Activated CD8-positive, alpha-beta T cell treated with anti-CD3 and anti-CD28 coated beads, Interleukin-2, amount 10 ng/mL, durations not matched to agents 7 days and 5 days (primary cell): ENCODE measurements at places on chromosomes 12 and 14. TPM values are rescaled to one million over a fixed set of nuclear protein-coding genes. Genes with fewer than 3 reads are reported as not detected.
A peak's percentile ranks its signal among the peaks of the same experiment; 100 is the strongest.

The GSKIP gene
- total RNA-seq = 20.3 TPM

The LRP1-AS gene
- total RNA-seq = not detected

The AKAP3 gene
- total RNA-seq = 2.8 TPM

DNA sequence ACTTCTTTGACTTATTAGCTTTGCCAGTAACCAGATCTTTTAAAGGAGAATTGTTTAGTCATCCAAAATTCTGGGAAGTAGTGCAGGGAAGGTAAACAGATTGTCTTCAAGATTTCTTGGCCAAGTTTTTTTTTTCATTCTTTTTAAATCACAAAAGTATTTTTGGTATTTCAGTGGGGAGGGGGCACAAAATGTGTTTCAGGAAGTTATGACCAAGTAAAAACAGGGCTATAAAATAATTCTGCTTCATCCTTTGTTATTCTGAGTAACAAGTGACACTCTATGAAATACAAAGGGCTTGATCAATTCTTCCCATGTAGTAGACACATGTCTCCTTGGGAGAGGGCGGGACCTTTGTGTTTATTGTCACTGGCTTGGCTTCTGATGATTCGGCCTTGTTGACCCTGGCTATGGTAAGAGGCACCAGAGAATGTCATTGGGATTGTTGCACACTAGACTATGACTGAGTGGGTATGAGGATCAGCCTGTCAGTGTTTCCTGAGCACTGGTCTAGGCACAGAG is 55.4 kb downstream of the SUSD6 start:
- peaks cover 65% of the 10 kb centered on the region for H3K36me3 ChIP-seq
- DNase-seq = no peak
- H3K27me3 ChIP-seq = no peaks in the 10 kb centered on the region

DNA sequence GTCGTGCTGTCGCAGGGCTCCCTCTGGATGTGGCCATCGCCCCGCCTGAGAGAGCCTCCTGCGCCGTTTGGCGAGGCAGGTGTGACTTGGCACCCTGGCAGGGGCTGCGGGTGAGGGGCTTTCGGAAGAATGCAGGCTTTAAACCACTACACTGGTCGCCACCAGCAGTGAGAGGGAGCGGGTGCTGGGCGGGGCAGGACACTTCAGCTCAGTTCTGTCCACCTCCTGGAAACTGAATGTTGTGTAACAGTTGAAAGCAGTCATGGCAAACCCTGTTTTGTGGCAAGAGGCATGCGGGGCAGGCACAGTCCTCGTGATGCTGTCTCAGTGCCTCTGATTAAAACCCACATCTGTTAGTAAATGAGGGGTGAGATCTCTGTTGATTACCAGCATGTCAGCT is 55.9 kb downstream of the AACS start:
- no peak overlapping the region for H3K4me3 ChIP-seq
- H3K4me1 ChIP-seq = no peaks in the 10 kb centered on the region
- no peak overlapping the region for H3K27ac ChIP-seq
- DNase-seq = no peak

DNA sequence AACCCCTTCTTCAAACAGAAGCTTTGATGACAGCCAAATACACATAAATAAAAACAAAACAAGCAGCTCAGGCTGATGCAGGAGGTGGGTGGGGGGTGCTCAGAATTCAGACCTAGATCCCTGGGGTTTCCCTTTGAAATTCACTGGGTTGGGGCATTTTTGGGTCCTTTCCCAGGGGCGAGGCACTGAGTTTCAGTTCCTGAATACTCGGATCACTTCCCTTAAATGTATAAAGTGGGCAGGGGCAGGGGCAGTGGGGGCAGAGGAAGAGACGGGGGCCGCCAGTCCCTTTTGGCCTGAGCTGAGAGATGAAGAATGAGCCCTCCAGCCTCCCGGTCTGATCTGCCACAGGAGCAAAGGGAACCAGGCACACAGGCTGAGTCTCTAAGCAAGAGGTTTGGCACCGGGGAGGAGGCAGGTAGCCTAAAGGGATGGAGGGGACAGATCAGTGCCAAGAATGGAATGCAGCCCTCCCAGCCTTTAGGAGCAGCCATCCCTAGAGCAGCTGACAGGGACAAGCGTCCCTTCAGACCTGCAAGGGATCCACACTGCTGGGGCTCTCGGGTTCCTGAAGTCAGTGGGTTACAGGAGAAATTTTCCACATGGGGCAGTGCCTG is 20.3 kb downstream of the KDM2B start:
- H3K4me1 ChIP-seq = peaks cover 17% of the 10 kb centered on the region
- no peaks in the 10 kb centered on the region for H3K27me3 ChIP-seq
- no peak overlapping the region for H3K4me3 ChIP-seq

- H3K4me1 ChIP-seq = peaks cover 36% of the 10 kb centered on the region
- no peaks in the 10 kb centered on the region for H3K27me3 ChIP-seq
- no peak overlapping the region for H3K27ac ChIP-seq
- no peak overlapping the region for H3K4me3 ChIP-seq
Observed at GRCh38 chr12:120895532-120895931, 8.6 kb downstream of the SPPL3 start.

DNA sequence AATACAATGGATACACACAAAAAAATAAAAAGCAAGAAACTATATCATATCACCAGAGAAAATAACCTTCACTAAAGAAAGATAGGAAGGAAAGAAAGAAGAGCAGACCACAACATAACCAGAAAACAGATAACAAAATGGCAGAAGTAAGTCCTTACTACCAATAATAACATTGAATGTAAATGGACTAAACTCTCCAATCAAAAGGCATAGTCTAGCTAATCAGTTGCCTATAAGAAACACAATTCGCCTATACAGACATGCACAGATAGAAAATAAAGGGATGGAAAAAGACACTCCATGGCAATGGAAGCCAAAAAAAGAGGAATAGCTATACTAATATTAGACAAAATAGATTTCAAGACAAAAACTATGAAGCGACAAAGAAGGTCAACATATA is 8.9 kb upstream of the TAS2R30 start:
- H3K4me1 ChIP-seq = no peaks in the 10 kb centered on the region
- no peak for DNase-seq
- H3K36me3 ChIP-seq = peaks cover 48% of the 10 kb centered on the region
- no peak overlapping the region for H3K4me3 ChIP-seq
- no peak overlapping the region for H3K27ac ChIP-seq

- DNase-seq = peak; percentile 83
- no peaks in the 10 kb centered on the region for H3K27me3 ChIP-seq
- peaks cover 27% of the 10 kb centered on the region for H3K36me3 ChIP-seq
- H3K4me3 ChIP-seq = peak overlapping the region; percentile 95
- peaks cover 57% of the 10 kb centered on the region for H3K4me1 ChIP-seq
- peak overlapping the region; percentile 94 for H3K27ac ChIP-seq
Observed at GRCh38 chr14:73785834-73786635, 65.6 kb upstream of the PTGR2 start.

DNA sequence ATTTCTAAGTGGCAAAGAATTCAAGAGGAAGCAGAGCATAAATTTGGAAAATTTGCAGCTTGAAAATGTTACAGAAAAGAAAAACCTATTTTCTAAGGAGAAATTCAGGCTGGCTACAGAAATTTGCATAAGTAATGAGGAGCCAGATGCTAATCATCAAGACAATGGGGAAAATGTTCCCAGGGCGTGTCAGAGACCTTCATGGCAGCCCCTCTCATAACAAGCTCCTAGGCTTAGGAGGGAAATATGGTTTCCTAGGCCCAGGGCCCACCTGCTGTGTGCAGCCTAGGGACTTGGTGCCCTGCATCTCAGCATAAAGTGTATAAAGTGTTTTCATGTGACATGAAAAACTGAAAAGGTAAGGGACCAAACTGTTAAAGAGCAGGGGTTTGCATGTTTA is 1796.3 kb upstream of the FLRT2 start:
- no peak overlapping the region for H3K4me3 ChIP-seq
- H3K27ac ChIP-seq = no peak overlapping the region
- no peaks in the 10 kb centered on the region for H3K27me3 ChIP-seq
- no peak for DNase-seq
- no peaks in the 10 kb centered on the region for H3K4me1 ChIP-seq

DNA sequence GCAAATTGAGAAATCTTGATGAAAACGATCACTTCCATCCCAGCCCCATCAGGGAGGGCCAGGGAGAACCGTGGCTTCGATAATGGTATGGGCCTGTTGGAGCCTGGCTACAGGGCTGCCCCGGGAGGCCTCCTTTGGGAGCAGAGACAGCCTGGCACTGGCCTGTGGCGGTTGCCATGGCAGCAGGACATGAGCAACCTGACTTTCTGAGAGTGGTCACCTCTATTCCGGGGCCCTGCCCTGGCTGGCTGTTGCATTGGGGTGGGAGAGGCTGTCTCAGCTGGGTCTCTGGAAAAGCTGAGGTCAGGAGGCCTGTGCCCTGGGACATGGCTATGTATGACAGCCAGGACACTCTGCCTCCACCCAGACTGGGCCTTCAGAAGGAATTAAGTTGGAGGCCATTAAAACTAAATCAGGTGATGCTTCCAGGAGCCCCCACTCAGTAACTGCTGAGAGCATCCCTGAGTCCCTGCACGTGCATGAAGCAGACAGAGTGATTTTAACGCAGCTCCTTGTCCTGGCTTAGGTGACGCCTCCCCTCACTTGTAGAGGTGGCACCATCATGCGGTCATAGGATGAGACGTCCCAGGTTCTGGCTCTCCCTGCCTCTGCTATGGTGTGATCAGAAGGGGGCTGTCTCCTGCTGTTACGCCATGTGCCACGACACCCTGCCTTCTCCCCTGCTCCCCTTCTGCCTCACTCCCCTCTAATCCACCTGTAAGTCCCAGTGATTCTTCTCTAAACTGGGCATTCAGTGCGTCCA is 126.3 kb downstream of the SLC25A47 start:
- no peaks in the 10 kb centered on the region for H3K27me3 ChIP-seq
- DNase-seq = no peak
- H3K36me3 ChIP-seq = no peaks in the 10 kb centered on the region
- no peak overlapping the region for H3K4me3 ChIP-seq
- H3K27ac ChIP-seq = no peak overlapping the region
- peaks cover 6% of the 10 kb centered on the region for H3K4me1 ChIP-seq

DNA sequence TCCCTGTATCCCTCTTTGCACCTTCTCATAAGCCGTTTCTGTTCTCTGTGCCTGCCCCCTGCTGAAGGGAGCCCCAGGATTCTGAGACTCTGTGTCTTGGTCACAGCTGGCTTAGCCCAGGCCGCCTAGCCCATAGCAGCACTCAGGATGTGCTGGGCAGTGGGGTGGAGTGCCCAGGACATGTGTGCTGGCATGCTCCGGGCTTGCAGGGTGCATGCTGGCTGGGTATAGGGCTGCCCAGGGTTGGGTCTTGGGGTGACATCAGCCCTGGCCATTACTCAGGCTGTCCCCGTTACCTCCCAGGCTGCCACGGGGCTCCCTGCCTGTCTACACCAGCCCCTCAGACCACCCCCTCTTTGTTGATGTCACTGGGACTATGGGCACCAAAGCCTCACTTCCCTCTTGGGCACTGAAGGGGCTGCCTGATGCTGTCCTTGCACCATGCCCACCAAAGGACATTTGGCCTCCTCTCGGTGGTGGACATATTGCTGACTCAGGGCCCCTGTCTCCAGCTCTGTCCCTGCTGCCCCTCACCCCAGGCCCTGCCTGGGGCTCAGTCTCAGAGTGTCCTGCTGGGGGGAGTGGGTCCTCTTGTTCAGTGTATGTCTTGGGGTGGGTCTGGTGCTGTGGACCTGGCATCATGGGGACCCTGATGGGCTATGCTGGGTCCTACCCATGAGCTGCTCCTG is 2.4 kb downstream of the CEP170B start:
- H3K27ac ChIP-seq = no peak overlapping the region
- no peak for DNase-seq
- H3K4me3 ChIP-seq = no peak overlapping the region
- H3K36me3 ChIP-seq = no peaks in the 10 kb centered on the region

DNA sequence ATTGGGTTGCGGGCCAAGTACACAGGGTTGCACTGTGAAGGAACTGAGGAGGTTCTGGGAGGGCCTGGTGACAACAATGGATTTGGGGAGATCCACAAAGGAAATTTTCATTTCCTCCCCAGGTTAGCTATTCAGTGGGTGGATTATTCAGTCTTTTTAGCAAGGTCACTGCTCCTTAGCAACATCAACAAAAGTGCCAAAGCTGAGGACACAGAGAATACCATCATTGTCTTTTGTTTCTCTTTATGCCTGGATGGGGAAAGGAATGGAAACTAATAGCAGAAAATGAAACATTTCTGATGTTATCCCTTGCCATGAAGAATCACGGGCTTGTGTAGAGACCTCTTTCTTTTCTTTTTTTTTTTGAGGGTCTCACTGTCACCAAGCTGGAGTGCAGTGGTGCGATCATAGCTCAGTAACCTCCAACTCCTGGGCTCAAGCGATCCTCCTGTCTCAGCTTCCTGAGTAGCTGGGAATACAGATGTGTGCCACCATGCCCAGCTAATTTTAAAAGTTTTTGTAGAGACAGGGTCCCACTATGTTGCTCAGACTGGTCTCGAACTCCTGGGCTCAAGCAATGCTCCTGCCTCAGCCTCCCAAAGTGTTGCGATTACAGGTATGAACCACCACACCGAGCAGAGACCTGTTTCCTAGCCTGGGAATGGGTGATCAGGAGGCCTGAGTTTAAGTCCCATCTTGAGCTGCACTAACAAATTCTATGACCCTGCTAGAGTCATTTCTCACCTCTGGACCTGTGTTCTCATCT is 6.5 kb downstream of the PPP1R3E start:
- H3K27me3 ChIP-seq = no peaks in the 10 kb centered on the region
- H3K4me1 ChIP-seq = peaks cover 28% of the 10 kb centered on the region
- DNase-seq = no peak
- no peak overlapping the region for H3K27ac ChIP-seq
- H3K36me3 ChIP-seq = peaks cover 27% of the 10 kb centered on the region
- no peak overlapping the region for H3K4me3 ChIP-seq

DNA sequence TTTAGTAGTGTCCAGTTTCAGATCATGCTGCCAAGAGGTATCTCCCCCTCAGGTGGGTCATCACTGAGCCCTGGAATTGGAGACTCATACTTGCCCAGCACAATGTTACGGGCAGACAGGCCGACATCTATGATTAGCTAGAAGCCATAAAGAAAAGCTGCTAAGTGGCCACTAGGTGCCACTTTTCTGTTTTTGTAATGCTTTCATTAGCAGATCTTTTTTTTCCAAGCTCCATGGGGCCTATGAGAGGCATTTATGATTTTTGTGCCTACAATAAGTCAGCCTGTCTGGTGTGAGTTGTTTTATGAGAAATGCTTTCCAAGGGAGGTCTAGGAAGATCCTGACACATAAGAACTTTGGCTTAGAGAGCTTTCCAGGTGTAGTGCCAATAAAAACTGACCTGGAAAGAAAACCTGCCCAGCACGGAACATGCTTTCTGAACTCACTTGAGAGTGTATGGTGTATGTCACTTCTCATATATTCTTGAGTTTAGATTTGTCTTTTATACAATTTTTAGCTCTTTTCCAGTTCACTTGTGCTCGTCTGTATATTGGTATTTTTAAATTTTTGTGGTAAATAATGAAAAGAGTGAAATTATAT is 21.8 kb upstream of the SMCO2 start:
- DNase-seq = no peak
- peaks cover 19% of the 10 kb centered on the region for H3K36me3 ChIP-seq
- H3K27ac ChIP-seq = no peak overlapping the region
- H3K4me1 ChIP-seq = peaks cover 7% of the 10 kb centered on the region
